ENCODE measurements at places on chromosomes 11 and 22.

- peak; percentile 91 for DNase-seq
Measured at GRCh38 chr11:3160252-3161031, 4.7 kb downstream of the OSBPL5 start.

GRCh38 chr11:7596975-7597391 is 76.3 kb downstream of the CYB5R2 start:
- DNase-seq = no peak

DNA sequence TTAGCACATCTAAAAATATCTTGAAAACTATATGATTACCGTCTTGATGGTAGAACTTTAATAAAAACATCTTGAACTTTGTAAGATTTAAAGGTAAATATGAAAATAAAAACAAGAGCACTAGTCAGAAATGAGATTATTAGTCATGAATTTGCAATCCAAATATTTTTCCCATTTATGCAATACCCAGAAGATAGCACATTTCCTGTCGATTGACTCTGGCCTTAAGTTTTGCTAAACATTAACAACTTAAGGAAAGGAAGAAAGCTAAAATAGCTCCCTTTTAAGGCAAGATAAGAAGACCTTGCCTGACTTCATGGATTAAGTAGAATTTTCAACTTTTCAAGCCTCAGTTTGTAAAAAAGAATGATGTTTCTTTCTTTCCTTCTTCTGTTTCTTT is 1374.7 kb upstream of the RAG2 start:
- DNase-seq = no peak

DNA sequence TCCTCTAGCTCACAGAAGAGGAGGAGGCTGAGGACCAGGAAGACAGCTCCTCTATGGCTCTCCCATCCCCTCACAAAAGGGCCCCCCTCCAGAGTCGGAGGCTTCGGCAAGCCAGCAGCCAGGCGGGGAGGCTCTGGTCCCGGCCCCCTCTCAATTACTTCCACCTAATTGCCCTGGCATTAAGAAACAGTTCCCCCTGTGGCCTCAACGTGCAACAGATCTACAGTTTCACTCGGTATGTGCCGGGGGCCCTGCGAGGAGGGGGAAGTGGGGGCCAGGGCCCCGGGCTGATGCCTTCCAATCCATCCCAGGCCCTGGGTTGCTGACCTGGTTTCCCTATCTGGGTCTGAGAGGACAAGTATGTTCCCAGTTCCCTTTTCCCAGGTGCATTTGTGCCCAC is 7.9 kb downstream of the FOXR1 start:
- no peak for DNase-seq

GRCh38 chr11:112016765-112017376 is 8.3 kb upstream of the DLAT start:
- no peak for DNase-seq

DNA sequence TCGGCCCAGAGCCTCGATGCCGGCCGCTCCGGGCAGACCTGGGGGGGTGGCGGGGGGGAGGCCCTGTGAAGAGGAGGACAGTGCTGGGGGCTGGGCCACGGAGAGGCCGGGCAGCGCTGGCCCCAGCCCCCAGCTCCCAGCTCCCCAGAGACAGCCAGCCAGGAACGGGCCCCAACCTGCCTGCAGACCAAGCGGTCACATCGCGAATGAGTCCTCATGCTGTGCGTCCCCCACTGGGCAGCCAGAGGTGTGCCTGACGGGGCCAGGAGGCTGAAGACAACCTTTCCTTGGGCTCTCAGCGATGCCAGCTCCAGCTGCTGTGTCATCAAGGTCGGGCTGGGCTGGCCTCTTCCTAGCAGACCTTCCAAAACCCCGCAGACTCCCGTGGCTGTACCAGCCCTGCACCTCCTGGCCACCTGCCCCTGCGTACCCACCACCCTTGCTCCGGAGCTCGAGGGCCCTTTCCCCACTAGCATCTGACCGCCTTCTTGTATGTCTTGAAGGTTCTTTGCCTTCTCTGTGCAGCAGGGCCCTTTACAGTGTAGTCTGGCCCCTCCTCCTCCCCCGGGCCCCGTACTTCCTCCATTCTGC is 88.4 kb downstream of the CDKN1C start:
- DNase-seq = no peak

GRCh38 chr22:31839986-31840385 is 86.2 kb downstream of the DEPDC5 start:
- DNase-seq = no peak

DNA sequence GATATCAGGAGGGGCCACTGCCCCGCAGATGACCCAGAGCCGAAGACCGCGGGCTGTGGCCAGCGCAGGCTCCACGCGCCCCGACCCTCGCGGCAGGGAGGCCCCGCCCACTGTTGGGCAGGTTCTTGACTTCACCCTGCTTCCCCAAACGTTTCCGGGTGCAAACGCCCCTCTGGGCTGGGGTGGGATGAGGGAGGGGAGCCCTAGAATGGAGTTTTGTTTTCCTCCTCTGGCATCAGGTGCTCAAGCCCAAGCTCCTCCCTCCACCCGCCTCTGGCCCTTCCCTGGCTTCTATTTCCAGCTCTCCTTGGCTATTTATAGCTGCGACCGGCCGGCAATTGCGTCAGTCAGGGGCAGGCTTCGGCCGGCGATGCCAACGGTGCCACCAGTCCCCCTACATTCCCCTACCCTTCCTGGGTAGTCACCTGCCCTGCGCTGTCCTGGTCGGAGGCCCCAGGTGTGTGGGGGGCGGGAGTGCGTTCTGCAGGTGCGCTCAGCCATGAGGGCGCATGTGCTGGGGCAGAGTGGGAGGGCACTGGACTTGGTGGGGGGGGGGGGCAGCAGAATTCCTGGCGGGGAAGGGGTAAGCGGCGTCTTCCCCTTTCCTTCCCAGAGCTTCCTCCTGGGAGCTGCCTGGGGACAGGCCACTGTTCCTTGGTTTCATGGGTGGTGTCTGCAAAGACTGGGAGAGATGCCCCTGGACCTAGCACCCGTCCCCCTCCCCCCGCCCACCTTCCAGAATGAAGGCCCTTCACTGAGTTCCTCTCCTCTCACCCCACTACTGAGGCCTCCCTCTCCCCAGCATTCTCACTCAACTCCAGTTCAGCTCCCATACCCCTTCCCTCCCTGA is 23.6 kb downstream of the DUSP8 start:
- DNase-seq = no peak

DNA sequence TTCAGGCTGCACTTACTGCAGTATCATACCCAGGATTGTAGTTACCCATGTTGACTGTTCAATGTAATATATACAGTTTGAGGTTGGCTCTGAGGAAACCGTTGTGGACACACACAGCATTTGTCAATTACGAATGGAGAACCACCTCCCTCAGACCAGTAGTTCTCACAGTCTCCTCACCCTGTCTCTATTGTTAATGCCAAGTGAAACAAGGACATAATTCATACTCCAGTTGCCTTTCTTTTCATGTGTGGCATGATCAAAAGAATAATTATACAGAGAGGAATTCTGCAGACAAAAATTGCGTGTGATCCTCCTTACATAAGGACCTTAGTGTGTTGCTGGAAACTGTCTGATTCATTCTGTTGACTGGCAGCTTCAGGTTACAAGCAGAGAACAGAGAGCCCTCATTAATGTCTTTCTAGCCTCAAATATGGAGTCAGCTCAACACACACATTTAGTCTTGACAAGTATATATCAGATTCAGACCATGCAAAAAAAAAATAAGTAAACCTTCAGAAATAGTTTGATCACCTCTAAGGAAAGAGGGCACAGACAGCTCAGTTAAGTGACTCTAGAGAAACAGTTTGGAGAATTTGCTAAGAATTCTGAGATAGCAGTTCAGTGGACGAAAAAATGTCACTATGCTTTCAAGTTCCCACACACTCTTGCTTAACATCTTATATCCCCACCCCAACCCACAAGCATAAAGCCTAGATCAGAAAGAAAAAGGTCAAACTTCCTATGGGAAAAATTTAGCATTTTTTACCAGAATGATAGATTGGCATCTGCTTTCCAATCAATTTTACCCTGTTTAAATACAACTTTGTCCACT is 96.1 kb downstream of the MAML2 start:
- DNase-seq = no peak

DNA sequence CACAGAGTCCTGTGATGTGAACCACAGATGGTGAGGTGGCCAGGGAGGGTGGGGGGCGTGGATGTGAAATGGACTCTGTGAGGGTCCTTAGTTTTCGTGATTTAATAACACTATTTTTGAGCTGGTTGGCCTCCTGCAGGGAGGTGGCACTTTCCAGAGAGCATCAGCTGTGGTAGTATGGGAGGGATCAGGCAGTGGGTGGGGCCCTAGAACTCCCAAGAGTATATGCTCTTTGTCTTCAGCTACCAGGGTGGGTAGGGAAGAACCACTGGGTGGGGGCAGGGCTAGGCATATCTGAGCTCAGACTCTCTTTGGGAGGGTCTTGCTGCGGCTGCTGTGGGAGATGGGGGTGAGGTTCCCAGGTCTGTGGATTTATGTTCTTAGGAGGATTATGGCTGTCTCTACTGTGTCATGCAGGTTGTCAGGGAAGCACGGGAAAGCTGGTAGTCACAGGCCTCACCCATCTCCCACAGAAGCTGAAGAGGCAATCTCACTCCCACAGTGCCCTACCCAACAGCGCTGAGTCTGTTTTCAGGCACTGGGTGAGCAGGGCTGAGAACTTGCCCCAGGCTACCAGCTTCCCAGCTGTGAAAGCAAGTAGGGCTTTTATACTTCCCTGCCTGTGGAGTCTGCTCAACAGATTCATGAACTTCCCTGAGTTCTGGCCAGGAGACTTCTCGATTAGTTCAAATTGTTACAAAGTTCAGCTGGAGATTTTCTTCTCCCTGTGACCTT is 47.9 kb upstream of the SNX19 start:
- no peak for DNase-seq

DNA sequence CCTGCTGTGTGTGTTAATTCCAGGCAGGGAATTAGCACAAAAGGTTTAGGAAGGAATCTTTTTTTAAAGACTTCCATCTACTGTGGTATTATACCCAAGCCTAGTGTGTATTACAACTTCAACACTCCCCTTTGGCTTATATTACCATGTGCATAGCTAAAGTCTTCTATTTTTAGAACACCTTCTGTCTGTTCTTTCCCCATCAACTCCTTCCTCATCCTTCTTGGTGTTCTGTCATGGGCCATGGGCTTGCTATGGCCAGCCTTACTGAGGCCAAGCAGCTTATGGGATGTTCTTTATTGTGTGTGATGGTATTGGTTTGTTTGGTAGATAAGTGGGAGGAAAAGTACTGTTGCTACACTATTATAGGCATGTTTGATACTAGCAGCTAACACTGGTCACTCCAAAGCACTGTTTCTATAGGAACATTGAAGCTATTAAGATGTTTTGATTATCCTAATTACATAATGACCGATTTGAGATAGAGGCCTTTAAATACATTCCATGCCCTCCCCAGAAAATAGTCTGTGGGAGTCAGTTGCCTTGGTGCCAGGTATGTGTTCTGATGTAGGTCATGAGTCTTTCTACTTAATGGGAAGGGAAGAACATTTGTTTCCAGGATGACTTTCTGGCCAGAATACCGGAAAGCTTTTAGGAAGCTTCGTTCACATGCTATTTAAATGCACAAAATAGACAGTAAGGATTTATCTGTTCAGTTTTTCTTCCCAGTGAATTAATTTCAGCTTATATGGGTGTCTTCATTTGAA is 16.5 kb downstream of the MCAM start:
- no peak for DNase-seq

DNA sequence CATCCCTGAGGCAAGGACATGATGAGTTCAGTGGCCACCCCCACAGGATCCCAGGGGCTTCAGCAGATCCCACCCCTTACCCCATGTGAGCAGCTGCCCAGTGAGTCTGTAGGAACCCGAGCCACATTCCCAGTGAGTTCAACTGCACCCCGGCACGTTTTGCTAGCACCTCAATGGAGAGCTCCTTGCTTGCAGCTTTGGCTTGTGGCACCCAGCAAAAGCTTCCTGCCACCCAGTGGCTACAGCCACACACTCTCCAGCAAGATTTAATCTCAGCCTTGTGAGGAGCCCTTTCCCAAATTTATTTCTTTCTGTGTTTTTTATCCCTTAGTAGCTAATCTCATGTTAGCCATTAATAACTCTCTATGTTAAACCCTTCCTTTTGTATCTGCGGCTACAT is 4.0 kb downstream of the SAA1 start:
- DNase-seq = no peak

DNA sequence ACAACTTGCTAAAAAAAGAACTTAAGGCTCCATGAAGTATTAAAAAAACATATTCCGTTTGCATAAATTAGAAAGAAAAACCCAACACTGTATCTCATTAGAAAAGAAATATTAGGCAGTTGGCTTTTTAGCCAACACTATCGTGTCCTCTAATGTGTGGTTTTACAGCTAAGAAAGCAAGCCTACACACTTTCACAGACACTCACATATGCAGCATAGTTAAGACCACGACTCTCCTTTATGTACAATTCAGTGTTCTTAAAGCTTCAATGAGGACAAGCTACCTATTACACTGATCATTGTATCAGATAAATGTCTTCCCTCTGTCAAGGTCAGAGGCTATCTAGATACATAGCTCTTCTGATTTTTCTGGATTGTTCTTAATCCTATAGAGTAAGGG is 80.1 kb downstream of the PICALM start:
- no peak for DNase-seq

DNA sequence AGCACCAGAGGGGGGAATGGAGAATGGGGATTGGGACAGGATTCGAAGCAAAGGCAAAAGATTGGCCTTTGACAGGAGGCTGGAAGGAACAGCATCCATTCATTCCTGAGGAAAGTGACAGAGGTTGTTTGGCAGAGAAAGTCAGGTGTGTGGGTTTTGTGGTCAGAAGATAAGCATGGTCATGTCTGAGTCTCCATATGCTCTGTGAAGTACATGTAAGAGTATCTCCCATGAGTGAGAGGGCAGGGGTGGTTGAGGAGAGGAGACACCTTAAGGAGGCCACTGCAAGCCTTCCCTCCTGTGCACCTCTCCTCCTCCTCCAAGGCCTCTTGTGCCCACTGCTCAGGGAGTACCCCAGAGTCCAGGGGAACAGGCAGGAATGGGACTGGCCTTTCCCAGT is 1.9 kb upstream of the NLRP10 start:
- DNase-seq = no peak

DNA sequence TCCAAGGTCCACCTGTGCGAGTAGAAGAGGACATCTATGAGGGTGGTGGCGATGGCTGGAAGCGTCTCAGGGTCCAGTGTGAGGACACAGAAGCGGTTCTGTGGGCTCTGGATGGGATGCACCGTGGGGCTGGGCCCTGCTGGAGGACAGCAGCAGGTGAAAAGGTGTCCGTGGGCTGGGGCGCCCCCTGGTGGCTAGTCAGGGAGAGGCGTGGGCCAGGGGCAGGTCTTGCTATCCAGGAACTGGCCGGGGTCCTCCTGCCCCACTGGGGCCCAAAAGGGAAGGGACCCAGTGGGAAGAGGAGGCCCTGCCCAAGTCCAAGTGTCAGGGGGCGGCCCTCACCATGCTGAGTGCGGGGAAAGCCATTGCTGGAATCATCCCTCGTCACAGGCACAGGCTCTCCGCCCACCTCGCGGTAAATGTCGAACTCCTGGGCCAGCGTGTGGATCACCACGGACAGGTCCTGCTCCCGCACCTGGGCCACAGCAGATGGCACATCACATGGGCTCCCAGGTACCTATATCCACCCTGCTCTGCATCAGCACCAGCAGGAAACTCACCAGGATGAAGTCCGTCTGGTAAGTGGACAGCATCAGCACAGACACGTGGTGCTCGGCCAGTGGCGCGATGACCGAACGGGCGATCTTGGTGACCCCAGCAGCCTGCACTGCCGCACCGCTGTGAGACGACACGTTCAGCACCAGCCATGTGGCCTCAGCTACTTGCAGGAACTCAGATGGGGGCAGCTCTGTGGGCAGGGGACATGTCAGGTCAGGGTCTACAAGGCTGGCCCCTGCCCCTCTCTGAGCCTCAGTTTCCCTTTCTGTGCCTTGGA is 2.3 kb downstream of the CASTOR1 start:
- no peak for DNase-seq
